ENCODE measurements at places on chromosomes 6 and 20.

- DNase-seq = no peak
Measured at GRCh38 chr6:40472353-40472752, 114.8 kb downstream of the LRFN2 start.

GRCh38 chr6:45854149-45854742 lies 161.4 kb downstream of the CLIC5 start:
- DNase-seq = no peak

DNA sequence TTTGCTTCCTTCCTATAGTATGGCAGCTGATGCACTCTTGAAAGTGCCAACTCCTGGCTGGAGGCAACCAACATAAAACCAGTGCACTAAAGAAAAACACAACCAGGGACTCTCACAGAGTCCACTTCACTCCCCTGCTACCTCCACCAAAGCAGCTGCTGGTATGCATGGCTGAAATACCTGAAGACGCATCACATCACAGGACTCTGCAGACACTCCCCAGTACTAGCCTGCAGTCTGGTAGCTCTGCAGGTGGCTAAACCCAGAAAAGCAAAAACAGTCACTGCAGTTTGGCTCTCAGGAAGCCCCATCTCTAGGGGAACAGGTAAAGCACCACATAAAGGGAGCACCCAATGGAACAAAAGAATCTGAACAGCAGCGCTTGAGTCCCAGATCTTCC lies 473.0 kb upstream of the SPTLC3 start:
- DNase-seq = no peak

DNA sequence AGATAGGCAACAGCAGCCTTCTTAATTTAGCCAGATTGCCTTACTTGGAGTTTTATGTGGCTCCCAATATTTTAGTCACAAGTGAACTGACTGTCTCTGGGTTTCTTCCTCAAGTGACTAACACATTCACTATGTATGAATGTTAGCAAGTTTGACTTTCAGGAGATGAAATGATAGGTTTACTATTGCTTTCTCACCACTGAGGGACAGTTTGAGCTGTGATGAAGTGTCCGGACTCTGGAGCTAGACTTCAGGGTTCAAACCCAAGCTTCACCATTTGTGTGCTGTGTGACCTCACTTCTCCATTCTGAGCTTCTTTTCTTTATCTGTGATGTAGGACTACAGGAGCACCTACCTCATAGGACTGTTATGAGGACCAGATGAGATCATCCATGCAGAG lies 8.2 kb downstream of the DHX35 start:
- DNase-seq = no peak

DNA sequence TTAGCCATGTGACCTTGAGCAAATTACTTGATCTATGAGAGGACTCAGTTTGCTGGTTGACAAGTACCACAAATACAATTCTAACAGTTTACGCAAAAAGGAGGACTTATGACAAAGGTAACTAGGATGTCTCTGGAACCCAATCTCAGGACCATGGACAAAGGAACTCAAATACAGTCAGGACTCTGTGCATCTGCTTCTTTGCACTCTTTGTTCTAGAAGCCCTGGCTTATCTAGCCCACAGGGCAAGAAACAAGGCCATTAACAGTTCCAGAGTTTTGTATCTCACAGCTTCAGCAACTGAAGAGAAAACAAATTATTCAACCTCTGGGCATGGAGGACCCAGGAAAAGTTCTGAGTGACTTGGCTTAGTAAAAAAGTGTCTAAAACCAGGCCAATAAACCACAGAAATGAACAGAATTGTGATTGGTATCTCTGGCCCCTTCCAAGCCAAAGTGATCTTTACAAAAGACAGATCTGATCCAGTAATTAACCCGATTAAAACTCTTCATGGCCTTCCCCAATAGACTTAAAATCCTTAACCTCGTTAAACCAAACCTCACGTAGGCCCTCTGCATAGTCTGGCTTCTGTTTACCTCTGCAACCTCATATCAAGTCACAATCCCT lies 5.9 kb downstream of the WASF1 start:
- no peak for DNase-seq

DNA sequence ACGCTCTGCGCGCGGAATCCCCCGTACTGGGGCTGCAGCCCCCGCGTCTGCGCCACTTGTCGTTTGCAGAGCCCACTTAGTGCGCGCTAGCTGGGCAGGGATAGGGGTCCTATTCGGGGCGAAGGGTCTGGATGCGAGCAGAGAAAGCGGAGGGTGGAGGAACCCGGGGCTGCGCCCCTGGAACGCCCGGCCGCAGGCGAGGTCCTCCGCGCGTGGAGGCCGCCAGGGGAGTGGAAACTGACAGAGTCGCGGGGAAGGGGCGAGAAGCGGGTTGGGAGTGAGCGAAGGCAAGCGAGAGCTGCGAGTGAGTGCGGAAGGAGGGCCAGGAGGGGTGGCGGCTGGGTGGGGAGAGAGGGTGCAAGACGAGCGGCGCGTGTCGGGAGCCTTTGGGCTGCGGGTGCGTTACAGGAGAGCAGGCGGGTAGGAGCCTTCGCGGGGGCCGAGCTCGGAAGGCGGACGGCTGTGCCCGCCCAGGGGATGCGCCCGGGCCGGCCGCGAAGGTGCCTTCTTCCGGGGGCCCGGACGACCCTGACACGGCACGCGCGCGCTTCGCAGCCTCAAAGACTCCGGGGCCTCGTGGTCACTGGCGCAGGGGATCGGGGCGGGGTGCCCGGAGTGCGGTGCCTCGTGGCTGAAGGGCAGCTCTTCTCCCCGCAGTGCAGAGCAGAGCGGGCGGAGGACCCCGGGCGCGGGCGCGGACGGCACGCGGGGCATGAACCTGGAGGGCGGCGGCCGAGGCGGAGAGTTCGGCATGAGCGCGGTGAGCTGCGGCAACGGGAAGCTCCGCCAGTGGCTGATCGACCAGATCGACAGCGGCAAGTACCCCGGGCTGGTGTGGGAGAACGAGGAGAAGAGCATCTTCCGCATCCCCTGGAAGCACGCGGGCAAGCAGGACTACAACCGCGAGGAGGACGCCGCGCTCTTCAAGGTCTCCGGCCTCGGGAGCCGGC lies 1.2 kb downstream of the IRF4 start:
- no peak for DNase-seq

- no peak for DNase-seq
Measured at GRCh38 chr6:24910961-24911725, 24.6 kb downstream of the RIPOR2 start.

Measured in GM12864 (cell line).